ENCODE measurements at places on chromosomes 1 and 21.

DNA sequence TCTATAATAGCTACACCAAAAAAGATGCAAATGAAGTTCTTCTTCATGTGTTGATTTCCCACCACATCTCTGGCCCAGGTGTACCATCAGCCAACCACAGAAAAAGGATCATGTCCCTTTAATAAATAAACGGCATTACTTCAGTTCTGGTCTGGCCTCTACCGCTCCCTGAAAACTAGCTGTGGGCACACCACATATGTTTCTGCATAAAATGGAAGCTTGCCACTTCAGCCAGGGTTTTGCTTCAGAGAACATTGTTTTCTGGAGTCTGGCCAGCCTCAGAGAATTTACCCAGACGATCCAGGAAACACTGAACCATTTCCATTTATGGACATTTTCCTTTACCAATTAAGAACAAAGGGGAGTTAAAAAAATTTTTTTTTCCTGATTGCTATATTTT, 5.8 kb upstream of the LAMC2 start:
- peak; percentile 78 for DNase-seq

GRCh38 chr1:149979245-149979971, 31.1 kb downstream of the OTUD7B start:
- no peak for DNase-seq

GRCh38 chr1:58573138-58573537, 3.9 kb downstream of the TACSTD2 start:
- peak; percentile 42 for DNase-seq

DNA sequence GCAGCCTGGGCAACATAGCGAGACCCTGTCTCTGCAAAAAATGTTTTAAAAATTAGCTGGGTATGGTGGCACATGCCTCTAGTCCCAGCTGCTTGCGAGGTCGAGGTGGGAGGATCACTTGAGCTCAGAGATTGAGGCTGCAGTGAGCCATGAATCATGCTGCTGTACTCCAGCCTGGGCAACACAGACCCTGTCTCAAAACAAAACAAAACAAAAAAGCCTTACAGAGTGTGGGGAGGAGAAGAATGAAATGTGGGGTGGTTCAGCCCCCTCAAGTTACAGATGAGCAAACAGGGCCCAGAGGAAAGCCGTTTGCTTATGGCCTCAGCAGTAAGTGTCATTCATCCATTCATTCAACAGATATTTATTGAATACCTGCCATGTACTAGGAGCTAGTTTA, 40.7 kb downstream of the RPS6KA1 start:
- DNase-seq, result no peak

GRCh38 chr21:29240136-29240535, 58.6 kb upstream of the BACH1 start:
- DNase-seq, result no peak

- DNase-seq, result peak; percentile 26
Observed at GRCh38 chr21:43917515-43918384, 52.7 kb downstream of the AGPAT3 start.

Measured in mammary epithelial cell (primary cell).